AG09309 (cell line): ENCODE measurements at places on chromosomes 4 and X.

DNA sequence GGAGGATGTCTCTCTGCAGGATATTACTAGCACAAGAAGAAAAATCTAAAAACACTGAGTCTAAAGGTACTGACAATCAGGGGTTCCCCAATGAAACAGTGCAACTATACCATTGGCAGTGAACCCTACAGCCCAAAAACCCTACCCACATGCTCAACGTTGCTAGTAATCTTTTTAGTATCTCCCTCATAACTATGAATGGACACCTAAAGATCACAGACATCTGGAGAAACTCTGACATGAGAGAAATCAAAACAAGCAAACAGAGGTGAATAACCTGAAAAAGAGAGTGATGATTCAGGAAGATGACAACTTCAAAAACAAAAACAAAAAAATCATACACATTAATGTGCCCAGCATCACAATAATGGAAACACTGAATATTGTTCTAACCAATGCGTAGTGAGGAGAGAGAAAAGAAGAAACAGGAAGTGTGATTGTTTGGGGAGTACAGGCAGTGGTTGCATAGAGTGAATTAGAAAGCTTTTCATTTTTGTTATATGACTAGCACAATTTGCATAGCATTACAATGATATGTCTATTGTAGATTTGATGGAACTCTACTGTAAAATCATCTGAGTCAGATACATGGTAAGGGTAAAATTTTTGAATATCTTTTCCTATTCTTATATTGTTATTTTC is 78.9 kb upstream of the FMR1 start:
- DNase-seq = no peak

GRCh38 chrX:21408307-21408706 is 34.1 kb downstream of the CNKSR2 start:
- DNase-seq = no peak

- DNase-seq = no peak
Observed at GRCh38 chr4:176123710-176124407, 58.2 kb downstream of the WDR17 start.

- no peak for DNase-seq
Observed at GRCh38 chrX:129636175-129636681, 18.5 kb downstream of the APLN start.

GRCh38 chr4:166822386-166822785 is 411.9 kb downstream of the SPOCK3 start:
- no peak for DNase-seq

DNA sequence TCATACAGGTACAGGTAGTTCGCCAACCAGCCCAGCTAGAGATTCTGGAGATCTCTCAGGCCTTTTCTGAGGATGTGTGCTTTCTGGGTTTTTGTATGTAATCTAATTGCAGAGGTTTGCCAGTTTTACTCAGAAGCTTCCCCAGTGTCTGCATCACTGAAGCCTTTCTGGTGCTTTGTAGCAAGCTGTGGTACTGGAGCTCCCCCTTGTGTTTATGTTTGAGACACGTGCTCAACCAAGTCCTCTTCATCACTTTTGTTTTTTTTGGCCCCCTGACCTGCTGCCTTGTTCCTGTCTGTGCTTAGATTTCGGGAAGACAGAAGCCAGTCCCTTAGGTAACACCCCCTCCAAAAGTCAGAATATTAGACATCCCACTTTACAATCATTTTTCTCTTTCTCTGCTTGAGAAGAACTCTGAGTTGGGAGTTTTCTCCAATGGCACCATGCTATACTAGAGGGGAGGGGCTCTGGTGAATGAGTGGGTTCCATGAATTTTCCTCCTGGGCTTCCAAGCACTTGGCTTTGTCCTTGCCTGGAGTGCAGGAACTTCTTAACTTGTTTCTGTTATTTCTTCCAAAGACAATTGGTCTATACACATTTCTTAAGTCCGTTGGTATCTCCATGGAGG is 128.4 kb upstream of the TBC1D9 start:
- peak; percentile 55 for DNase-seq

DNA sequence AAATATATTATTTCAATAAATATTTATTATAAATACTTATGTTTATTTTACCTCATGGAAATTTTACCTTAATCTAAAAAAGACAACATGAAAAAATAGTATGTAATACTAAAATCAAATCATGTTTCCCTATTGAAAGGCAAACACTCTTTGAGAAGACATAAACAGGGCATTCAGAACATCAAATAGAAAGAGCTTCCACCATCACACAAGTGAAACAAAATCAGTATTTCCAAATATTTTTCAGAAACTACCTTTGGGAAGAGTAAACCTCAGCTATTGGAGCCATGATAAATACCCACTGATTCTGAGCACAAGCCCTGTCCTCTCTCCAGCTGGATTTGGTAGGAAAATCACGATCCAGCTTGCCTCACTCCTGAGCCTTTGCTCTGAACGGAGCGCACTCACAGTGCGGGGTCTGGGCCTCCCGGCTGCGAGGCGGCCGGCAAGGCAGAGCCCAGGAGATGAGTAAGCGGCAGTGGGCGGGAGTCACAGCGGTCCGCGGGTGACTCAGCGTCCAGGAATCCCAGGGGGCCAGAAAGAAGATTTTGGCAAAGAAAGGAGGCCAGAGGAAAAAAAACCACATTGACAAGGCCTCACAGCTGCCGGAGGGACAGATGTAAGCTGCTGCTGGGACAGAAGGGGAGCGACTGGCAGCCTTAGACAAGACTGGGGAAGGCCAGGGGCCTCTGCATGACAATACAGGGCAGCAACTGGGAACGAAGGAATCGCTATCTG is 14.7 kb upstream of the ANXA5 start:
- peak; percentile 86 for DNase-seq

- no peak for DNase-seq
Observed at GRCh38 chr4:134533068-134533467, 331.5 kb upstream of the PABPC4L start.

DNA sequence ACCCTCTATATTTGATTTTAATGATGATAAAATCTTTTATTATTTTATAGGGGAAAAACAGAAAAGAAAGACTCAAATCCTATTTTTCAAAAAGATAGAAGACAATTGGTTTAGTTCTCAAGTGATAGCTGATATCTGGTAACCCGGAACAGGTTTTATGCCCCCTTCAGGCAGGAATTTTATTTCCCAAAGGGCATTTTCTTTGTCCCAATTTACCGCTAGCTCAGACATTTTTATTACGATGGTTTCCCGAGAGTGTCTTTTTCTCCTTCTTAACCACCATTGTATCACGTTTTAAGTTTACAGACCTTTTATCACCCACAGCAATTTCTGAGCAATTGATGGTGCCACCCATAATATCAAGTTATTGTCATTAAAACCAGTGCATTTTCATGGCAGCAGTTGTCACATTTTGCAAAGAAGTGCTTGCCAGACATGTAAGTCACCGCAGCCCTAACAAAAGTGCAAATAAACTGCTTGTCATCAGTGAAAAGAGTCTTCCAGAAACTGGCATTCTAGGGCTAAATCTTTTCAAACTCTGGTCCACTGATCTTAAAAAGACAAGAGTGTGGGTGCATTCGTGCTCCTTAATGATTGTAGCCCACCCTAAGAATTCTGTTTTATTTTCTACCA is 204.8 kb upstream of the VCX start:
- DNase-seq = no peak

DNA sequence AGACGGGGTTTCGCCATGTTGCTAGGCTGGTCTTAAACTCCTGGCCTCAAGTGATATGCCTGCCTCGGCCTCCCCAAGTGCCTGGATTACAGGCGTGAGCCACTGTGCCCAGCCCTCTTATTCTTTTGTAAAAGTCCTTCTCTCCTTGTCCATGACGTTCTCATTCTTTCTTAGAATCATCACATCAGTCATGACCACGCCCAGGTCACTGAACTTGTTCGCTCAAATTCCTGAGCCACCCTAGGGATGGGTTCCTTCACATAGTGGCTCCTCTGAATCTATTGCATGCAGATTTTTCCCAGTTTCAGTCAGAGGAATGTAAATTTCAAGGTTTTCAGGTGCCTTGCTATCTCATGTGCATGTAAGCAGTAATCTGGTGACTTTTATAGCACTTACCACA is 15.7 kb downstream of the JADE1 start:
- DNase-seq = no peak

GRCh38 chr4:13302876-13303275 is 181.3 kb downstream of the RAB28 start:
- DNase-seq = no peak

DNA sequence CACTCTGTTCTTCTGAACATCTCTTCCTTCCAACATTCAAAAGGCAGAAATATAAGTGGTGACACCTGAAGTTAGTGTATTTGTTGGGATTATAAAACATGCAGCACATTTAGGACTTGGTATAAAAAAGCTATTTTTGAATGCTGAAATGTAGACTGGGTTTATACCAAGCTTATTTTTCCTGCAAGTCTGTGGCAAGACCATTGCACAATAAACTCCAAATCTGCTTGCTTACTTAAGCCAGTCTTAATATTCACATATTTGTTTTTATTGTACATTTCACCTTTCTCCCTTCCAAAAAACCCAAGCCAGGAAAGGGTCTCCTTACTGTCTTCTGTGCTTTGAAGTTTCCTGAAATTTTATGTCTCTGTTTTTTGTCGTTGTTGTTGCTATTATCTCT is 63.7 kb downstream of the FHIP1A start:
- DNase-seq = no peak

GRCh38 chrX:52280812-52281211 is 88.0 kb upstream of the XAGE2 start:
- DNase-seq = no peak

DNA sequence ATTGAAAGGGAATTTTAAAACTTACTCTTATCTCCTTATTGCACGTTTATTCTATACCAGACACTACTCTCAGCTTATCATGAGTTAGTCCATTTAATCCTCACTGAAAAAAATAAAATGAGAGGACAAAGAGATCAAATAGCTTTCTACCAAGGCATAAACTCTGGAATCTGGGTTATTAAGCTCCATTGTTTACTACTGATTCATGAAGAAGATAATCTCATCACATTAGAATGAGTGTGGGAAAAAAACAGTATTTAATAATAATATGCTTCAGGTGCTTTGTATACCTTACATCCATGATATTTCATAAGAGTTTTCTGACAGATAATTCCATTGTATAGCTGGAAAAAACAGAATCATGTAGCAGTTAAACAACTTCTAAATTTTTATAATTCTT is 1092.6 kb downstream of the TECRL start:
- no peak for DNase-seq

DNA sequence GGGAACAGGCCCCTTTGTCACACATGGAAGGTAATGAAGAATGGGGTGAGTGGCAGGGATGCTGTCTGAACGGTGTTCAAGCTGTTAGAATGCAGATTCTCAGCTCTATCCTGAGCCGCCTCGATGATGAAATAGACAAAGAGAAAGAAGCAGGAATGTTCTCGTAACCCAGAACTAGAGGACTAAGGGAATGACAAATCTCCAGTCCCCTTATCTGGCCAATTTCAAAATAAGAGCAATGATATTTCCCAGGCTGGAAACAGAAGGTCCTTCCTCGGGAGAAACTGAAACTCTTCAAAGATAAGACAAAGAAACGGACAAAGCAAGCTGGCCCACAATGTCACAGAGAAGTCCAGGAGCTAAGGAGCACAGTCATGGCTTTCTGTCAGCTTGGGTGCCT is 29.5 kb upstream of the MTNR1A start:
- DNase-seq = no peak

- DNase-seq = no peak
Observed at GRCh38 chr4:55921093-55921492, 27.7 kb upstream of the CEP135 start.

DNA sequence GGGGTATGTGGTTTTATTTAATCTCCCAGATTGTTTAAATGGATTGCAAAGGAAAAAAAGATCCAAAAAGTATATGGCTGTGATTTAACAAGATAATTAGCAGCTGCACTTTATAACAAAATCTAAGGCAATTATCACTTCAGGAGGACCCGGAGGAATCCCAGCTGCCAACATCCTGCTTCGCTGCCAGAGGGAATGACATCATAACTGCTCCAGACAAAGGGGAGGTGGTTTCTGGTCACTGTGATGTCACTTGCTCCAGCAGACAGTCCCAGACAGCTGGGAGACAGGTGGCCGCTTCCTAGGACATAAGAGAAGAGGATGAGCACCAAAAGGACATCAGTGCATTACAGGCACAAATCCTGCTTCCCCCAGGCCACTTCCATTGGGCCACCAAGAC is 371.0 kb downstream of the BCOR start:
- DNase-seq = no peak

DNA sequence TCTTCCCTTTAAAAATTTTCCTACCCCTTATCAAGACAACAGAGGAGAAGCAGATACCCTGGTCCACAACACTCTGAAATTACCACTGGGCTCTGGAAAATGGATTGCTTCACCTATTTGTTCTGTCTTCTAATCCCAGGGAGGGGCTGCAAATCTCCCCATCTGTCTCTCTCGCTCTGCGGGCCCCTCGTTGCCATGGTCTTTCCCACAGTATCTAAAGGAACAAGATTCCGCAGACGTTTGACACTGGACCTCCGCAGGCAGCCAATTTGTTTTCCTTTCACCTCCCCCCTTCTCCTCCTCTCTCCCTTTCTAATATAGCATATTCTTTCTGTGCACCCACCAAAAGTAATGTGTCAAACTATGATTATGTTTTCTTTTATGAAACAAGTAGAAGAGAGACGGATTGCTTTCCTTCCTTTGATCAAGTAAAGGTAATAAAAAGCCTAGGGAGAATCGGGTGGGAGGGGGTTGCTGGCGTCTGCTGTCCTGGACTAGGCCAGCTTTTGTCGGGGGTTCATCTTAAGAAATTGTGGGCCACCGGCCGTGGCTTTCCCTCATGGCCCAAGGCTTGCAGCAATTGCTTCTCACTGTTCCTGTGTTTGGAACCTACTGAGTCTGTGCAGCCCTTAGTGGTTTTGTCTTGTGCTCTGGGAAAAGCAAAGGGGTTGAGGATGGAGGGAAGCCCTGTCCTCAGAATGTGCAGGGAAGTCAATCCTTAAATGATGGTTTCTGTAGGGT is 81.0 kb downstream of the MGST2 start:
- DNase-seq = no peak

DNA sequence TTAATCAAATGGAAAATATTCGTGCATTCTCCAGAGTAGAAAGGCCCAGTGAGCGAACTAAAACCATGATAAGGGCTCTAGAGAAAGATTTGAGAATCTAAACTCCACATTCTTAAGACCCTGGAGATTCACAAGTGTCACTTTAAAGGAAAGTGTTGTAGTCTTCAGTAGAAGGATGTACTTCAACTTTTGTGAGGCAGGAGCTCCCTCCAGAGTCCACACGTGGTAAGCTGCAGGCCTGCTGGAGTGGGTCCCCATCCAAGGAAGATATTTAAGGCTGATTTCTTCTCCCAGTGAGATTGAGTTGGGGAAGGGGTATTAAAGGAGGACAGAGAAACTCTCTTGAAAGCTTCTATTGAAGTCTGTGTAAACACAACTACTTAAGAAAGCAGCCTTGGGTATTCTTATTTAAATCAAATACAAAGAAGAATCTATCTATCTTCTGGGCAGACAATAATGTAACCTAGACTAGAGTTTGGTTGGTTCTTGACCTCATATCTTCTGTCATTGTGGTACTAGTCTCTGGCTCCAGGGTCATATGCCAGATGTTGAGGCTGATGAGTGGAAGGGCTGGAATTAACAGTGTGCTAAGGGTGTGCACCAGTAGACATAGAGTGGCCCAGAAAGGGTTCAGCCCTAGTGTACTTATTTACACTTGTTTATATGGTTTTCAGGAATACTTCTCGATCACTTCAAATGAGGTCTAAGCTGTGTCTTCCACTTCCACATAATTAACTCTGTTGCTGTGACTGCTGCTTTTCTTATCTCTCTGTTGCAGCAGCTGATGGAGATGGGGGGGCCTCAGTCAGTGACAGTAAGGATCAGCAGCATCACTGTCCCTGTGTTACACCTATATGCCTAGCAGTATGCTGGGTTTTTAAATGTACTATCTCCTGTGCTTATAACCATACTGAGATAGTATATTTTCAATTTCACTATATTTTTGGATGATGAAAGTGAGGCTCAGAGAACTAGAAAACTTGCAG is 76.1 kb downstream of the HMGB2 start:
- peak; percentile 31 for DNase-seq
